ENCODE measurements at places on chromosomes 13 and 19. TPM values are rescaled to one million over a fixed set of nuclear protein-coding genes. Genes with fewer than 3 reads are reported as not detected.

LIM2 gene
- not detected for total RNA-seq

ZSCAN22 gene
- total RNA-seq: 2.6 TPM

RXFP2 gene
- total RNA-seq: not detected

SYNGR4 gene
- total RNA-seq: not detected
